Vagina (tissue), 2 donors: ENCODE measurements at places on chromosomes 11 and 22. TPM values are rescaled to one million over a fixed set of nuclear protein-coding genes. Genes with fewer than 3 reads are reported as not detected.
A peak's percentile ranks its signal among the peaks of the same experiment; 100 is the strongest.

DNA sequence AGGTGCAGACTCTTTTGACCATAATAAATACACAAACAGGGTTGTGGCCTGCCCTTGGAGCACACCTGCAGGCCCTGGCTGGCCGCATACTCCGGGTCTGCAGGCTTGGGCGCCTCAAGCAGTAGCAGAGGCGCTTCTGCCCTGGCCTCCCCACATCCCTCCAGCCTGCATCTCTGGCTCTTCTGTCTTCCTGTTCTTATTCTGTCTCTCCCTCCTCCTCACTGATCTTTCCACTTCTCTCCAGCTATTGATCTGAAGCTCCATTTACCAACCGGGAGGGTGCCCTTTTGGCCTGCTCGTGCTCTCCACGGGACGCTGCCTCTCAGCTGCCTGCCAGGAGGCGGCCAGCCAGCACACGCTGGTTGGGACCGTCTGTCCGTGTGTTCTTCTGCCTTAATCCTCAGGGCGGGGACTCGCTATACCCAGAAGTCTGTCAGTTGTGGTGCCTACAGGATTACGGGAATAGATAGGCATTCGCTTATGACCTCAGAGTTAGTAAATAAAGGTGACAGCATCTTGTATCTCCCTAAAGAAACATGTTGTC lies 5.2 kb downstream of the UPB1 start:
- H3K36me3 ChIP-seq, result no peaks in the 10 kb centered on the region
- no peak for DNase-seq
- H3K27me3 ChIP-seq, result no peaks in the 10 kb centered on the region
- no peak overlapping the region for H3K27ac ChIP-seq

DNA sequence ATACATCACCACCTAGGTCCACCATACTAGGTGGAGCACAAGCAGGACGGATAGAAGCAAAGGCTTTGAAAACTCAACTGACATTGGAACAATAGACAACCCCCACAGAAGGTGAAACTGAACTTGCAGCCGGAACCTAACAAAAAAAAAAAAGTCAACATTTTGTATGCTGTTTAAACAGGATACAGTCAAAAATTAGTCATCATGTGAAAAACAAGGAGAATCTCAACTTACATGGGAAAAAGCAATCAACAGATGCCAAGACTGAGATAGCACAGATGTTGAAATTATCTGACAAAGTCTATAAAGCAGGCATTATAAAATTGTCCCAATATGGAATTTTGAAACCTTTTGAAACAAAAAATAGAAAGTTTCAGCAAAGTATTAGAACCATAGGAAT lies 123.8 kb downstream of the RAB38 start:
- DNase-seq, result no peak
- H3K27me3 ChIP-seq, result no peaks in the 10 kb centered on the region
- H3K4me3 ChIP-seq, result no peak overlapping the region
- H3K36me3 ChIP-seq, result no peaks in the 10 kb centered on the region
- H3K4me1 ChIP-seq, result no peaks in the 10 kb centered on the region
- H3K27ac ChIP-seq, result no peak overlapping the region

DNA sequence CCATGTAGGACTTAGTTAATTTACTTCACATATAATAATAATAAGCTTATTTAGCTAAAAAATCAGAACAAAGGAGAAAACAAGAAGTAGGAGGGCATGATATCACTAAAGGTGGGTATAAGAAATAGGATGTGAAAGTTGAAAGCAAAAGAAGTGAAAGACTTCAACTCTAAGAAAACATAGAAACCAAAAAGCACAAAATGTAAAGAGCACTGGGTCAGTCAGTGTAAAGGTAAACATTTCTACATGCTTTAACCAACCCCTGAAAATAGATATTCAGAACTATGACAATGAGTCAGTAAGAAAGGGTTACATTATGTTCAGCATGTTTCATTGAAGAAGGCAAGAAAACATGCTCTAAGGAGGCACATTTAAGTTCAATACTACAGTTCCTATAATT lies 298.8 kb downstream of the SWAP70 start:
- no peaks in the 10 kb centered on the region for H3K4me1 ChIP-seq
- DNase-seq, result no peak
- no peaks in the 10 kb centered on the region for H3K27me3 ChIP-seq
- H3K27ac ChIP-seq, result no peak overlapping the region

- H3K4me1 ChIP-seq, result peaks cover 37% of the 10 kb centered on the region
Observed at GRCh38 chr11:94767291-94767690, 865 bp upstream of the AMOTL1 start.

- no peak for DNase-seq
- no peaks in the 10 kb centered on the region for H3K27me3 ChIP-seq
- peaks cover 13% of the 10 kb centered on the region for H3K4me1 ChIP-seq
- H3K27ac ChIP-seq, result no peak overlapping the region
- H3K36me3 ChIP-seq, result no peaks in the 10 kb centered on the region
Observed at GRCh38 chr11:94737171-94737611, 31.0 kb upstream of the AMOTL1 start.

DNA sequence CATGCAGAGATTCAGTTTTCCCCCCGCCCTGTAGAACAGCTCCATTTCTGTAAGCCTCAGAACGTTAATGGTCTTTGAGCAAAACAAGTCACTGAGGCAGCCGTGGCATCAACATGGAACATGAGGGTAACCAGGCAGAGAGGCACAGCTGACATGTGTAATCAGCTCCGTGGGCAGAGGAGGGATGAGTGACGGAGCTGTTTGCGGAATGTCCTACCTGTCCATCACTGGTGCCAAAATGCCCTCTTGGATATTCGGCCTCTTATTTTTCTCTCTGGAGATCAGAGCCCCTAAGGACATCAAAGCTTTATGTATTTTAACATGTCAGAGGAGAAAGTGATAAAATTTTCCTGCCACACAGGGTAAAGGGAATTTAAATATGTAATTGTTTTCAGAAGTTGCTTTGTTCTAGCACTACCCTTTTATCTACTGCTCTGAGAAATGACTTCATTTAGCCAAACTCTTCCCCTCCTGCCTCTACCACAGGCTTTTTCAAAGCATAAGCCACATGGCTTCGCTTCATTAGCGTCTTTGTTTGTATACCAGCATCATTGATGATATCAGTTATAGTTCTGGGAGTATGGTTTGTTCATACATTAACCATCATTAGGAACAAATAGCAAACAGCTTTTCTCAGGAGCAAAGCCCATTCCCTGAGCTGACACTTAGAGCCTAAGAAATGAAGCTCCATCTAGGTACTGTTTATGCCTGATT lies 32.9 kb downstream of the C11orf71 start:
- no peak overlapping the region for H3K4me3 ChIP-seq
- no peaks in the 10 kb centered on the region for H3K4me1 ChIP-seq
- DNase-seq, result no peak
- no peaks in the 10 kb centered on the region for H3K27me3 ChIP-seq
- H3K27ac ChIP-seq, result no peak overlapping the region

DNA sequence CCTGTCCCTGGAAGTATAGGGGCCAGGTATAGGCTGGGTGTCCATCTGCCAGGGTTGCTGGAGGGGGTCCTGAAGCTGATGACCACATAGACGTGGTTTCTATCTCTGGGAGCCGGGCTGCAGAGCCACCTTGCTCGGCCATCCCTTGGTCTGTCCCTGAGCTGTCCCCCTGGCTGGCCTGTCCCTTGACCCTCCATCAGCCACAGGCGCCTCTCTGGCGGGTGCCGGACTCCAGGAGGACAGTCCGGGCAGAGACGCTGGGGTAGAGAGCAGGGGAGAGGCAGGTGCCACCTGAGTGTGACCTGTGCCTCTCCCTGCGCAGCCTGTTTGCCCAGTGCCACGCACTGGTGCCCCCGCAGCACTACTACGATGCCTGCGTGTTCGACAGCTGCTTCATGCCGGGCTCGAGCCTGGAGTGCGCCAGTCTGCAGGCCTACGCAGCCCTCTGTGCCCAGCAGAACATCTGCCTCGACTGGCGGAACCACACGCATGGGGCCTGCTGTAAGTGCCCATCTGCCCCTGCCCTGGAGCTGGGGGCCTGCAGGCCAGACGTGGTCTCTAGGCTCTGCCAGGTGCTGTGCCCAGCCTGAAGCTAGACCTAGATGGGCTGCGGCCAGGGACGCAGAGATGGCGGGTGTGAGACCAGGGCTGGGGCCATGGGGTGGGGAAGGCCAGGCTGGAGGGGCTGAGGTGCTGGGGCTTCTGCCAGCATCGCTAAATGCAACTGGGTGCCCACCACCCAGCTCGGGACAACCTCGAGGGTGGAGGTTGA lies 29.9 kb downstream of the MUC2 start:
- H3K36me3 ChIP-seq, result no peaks in the 10 kb centered on the region
- no peak for DNase-seq
- no peak overlapping the region for H3K27ac ChIP-seq
- H3K27me3 ChIP-seq, result no peaks in the 10 kb centered on the region
- no peaks in the 10 kb centered on the region for H3K4me1 ChIP-seq

DNA sequence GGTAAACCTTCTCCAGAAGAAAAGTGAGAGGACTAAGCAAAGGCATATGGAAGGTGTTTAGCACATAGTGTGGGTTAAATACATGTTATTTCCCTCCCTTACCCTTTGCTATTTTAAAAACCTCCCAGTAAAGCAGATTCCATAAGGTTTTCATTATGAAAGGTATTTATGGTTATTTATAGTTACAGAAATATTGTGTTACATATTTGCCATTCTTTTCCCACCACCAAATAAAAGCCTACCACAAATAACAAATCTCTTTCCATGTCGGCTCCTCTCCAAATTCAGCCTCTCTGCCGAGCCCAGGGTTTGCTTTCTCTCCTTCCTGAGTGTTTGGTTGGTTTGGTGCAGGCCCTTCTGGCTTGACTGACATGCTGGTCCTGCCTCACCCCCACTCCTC lies 64.4 kb downstream of the INSC start:
- no peak overlapping the region for H3K27ac ChIP-seq
- no peaks in the 10 kb centered on the region for H3K27me3 ChIP-seq
- H3K4me1 ChIP-seq, result no peaks in the 10 kb centered on the region
- no peak for DNase-seq
- no peaks in the 10 kb centered on the region for H3K36me3 ChIP-seq

GRCh38 chr11:10095412-10096208 lies 198.4 kb downstream of the SBF2 start:
- no peaks in the 10 kb centered on the region for H3K4me1 ChIP-seq
- DNase-seq, result no peak
- H3K36me3 ChIP-seq, result no peaks in the 10 kb centered on the region

GRCh38 chr11:11537372-11537771 lies 84.4 kb downstream of the GALNT18 start:
- no peak overlapping the region for H3K4me3 ChIP-seq
- DNase-seq, result no peak
- H3K4me1 ChIP-seq, result peaks cover 44% of the 10 kb centered on the region
- no peaks in the 10 kb centered on the region for H3K27me3 ChIP-seq
- no peaks in the 10 kb centered on the region for H3K36me3 ChIP-seq
- no peak overlapping the region for H3K27ac ChIP-seq

GRCh38 chr11:72833811-72834493 lies 19.7 kb downstream of the ATG16L2 start:
- no peak overlapping the region for H3K4me3 ChIP-seq
- H3K4me1 ChIP-seq, result peaks cover 36% of the 10 kb centered on the region
- no peaks in the 10 kb centered on the region for H3K27me3 ChIP-seq
- H3K27ac ChIP-seq, result peak overlapping the region; percentile 52
- H3K36me3 ChIP-seq, result peaks cover 16% of the 10 kb centered on the region

DNA sequence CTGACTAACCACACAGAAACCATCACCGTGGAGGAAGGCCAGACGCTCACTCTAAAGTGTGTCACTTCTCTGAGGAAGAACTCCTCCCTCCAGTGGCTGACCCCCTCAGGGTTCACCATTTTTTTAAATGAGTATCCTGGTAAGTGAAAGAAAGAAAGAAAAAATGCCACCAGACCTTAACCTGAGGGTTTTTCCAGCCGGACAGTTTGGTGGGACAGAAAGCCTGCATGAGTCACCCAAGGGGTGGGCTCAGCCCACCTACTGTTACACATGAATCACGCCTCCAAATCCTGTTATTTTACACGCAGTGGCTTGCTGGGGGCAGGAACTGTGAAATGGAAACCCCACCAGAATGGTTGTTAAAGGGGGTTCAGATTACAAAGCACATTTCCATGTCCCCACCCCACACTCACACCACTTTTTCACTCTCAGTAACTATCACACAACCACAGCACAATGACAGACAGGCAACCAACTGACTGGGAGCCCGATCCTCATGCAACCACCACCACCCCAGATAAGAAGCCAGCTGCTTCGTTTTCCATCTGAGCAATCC lies 11.9 kb downstream of the CRTAM start:
- no peaks in the 10 kb centered on the region for H3K4me1 ChIP-seq
- no peak overlapping the region for H3K27ac ChIP-seq
- no peak for DNase-seq
- no peaks in the 10 kb centered on the region for H3K36me3 ChIP-seq
- H3K27me3 ChIP-seq, result no peaks in the 10 kb centered on the region

The ABTB2 gene
- total RNA-seq, result 10.8 TPM

The ADM2 gene
- not detected for total RNA-seq
